ENCODE measurements at places on chromosomes 4 and X. TPM values are rescaled to one million over a fixed set of nuclear protein-coding genes. Genes with fewer than 3 reads are reported as not detected.

- no peak for DNase-seq
Measured at GRCh38 chr4:53959343-53960120, 104.9 kb downstream of the CHIC2 start.

DNA sequence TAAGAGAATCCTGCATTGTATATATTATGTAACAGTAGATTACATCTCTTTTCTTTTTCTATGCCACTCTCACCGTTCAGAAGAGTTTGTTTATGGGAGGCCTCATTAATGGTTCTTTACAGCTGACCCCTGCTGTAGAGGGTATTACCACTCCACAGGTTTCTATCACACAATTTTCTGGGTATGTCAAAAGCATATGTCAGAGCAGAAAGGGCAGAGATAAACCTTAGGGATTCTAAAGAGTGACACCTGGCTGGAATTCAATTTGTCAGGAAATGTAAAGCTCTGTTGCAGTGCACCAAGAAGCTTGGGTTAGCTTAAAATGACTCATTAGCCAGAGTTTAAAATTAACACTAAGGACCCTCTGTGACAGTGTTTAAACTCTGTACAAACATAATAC is 658.7 kb downstream of the PCDH18 start:
- no peak for DNase-seq

DNA sequence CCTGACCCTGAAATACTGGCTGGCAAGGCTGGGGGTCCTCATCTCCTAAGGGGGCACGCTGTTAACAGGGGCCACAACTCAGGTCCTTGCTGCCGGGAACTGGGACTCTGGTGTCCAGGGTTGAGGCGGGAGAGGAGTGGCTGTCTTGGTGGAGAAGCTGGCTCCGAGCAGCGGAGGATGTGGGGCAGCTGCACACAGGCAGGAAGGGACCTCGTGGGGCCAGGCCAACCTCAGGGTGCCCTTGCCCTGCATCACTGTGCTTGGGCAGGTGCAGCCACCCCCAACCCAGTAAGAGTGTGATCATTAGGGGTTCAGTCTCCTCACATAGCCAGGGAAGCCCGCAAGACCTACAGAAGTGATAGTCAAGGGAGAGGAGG is 12.6 kb upstream of the PDE6B start:
- DNase-seq: no peak

DNA sequence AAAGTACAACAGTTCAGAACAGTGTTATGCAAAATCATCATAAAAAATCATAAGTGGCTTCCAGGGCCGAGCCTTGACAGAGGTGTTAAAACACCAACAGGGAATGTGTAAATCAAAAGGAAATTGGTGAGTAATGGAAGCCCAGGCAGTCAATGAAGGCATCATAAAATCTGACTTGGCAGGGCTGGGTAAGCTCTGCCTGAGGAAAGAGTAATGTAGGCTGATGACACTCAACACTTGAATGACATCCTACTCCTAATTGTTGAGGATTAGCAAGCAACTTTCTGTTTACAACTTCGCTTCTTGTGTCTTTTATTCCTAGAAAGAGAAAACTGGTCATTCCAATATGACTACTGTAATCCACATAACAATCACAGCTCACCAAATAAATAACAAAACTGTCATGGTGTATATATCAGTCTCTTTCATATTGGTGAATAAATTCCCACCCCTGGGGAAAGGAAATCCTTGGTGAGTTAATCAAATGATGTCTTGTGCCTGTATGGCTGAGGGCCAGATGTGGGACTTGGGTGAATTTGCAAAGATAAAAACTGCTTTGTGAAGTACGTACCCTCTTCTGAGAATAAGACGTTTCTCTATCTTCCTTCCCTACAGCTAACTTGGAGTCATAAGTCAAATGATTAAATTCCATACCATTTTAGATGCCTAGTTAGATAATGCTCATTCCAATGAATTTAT is 196.8 kb downstream of the DCHS2 start:
- no peak for DNase-seq

DNA sequence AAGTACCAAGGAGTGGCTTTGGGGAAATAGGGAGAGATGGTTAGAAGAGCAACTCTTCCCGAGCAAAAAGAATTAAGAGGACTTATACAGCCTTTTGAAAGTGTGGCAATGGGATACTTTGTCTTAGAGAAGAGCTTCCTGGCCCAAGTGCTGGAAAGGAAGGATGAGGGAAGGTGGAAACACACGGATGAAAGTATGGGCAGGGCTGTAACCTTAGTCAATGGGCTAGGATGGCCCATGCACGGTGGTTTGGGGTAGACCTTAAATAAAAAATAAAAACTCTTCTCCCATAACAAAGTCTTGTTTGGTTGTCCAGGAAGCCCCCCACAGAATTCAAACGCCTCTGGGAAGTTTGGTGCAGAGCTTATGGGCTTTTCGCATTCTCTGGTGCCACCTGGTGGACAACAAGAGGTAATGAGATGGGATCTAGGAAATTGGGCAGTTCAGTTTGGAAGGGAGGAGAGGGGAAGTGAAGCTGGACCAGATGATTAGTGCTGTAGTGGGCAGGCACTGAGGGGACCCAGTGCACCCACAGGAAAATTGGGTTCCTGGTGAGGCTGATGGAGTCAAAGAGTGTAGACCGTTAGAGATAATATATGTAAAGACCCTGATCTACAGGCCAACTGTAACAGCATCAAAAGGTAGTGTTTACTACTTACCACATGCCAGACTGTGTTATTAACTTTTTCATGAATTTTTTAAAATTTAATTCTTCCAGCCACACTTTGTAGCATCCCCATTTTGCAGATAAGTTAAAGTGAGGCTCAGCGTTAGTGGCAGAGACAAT is 13.8 kb upstream of the ENOX2 start:
- DNase-seq: peak; percentile 46

Gene KLHL5
- polyA plus RNA-seq: 30.2 TPM

Gene LGI2
- 0.89 TPM for polyA plus RNA-seq

Gene ADGRL3
- 3.9 TPM for polyA plus RNA-seq

Measured in hepatocyte (in vitro differentiated cells).